Glutamatergic neuron (in vitro differentiated cells): ENCODE measurements at places on chromosomes 7 and 10. TPM values are rescaled to one million over a fixed set of nuclear protein-coding genes. Genes with fewer than 3 reads are reported as not detected.
A peak's percentile ranks its signal among the peaks of the same experiment; 100 is the strongest.

HOXA7 gene
- not detected for total RNA-seq

COL26A1 gene
- total RNA-seq: 66.2 TPM

ZKSCAN5 gene
- 18.7 TPM for total RNA-seq

GPR37 gene
- total RNA-seq: 6.3 TPM

LRRD1 gene
- 0.15 TPM for total RNA-seq

PRR15 gene
- not detected for total RNA-seq

DRGX gene
- 65.2 TPM for total RNA-seq

SYT15 gene
- total RNA-seq: 2.5 TPM

CHST15 gene
- total RNA-seq: 2.4 TPM

IRF5 gene
- total RNA-seq: not detected

AKR1C4 gene
- total RNA-seq: not detected

FAM107B gene
- total RNA-seq: 88.6 TPM

HOXA3 gene
- total RNA-seq: not detected

DNA sequence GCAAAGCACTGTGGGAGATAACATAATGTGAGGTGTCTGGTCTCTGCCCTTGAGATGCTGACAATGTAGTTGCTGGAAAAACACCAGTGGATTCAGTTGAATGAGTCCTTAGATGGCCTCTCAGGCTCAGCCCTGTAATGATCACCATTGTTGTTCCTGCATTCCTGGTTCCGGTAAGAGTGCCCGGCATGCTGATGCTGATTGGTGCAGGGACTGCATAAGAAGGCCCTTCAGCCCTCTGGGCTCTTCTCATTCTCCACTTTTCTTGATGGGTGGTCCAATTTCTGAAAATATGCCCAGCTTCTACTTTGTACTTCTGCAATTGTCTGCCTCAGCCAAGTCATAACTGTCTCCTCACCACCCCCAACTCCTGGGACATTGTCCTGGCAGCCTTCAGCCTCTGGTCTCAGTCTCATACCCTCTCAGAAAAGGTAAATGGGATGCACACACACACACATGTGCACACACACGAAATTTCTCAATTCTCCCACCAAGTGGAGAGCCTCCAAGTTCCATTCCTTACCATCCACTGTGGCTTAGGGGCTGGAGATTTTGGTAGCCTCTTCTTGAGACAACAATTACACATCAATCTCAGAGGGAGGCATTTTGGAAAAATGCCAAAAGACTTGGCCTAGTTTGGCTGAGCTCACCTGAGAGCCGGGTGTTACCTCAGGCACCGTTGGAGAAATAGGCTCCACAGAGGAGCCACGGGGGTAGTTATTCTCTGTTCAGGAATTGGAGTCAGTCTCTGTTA, 314.9 kb downstream of the RPS24 start:
- DNase-seq: no peak
- peaks cover 6% of the 10 kb centered on the region for H3K36me3 ChIP-seq
- peaks cover 2% of the 10 kb centered on the region for H3K27me3 ChIP-seq
- H3K4me1 ChIP-seq: no peaks in the 10 kb centered on the region

GRCh38 chr10:110505130-110505770, 7.5 kb downstream of the DUSP5 start:
- no peak for DNase-seq
- H3K27me3 ChIP-seq: no peaks in the 10 kb centered on the region
- H3K36me3 ChIP-seq: no peaks in the 10 kb centered on the region
- no peak overlapping the region for H3K27ac ChIP-seq
- H3K4me1 ChIP-seq: peaks cover 33% of the 10 kb centered on the region

DNA sequence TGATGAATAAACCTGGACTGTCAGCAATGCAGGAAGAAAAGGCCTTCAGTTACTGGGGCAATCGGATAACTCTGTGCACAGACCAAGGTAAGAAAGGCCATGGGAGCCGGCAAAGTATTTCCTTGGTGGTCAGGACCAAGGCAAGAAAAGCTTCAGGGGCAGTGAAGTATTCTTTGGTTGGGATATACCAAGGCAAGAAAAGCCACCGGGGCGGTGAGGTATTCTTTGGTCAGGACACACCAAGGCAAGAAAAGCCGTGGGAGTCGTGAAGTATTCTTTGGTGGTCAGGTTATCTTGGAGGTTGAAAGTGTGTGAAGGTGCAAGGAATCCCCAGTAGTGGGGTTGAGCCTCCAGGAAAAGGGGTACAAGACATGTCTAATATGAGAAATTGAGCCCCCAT, 295.0 kb upstream of the GALNT17 start:
- peaks cover 21% of the 10 kb centered on the region for H3K36me3 ChIP-seq
- H3K27ac ChIP-seq: no peak overlapping the region
- H3K4me1 ChIP-seq: no peaks in the 10 kb centered on the region
- DNase-seq: no peak

- H3K4me1 ChIP-seq: peaks cover 6% of the 10 kb centered on the region
- H3K27me3 ChIP-seq: no peaks in the 10 kb centered on the region
- H3K4me3 ChIP-seq: no peak overlapping the region
- H3K36me3 ChIP-seq: no peaks in the 10 kb centered on the region
- no peak for DNase-seq
- H3K27ac ChIP-seq: no peak overlapping the region
Observed at GRCh38 chr10:81130014-81130413, 592.3 kb downstream of the SH2D4B start.

DNA sequence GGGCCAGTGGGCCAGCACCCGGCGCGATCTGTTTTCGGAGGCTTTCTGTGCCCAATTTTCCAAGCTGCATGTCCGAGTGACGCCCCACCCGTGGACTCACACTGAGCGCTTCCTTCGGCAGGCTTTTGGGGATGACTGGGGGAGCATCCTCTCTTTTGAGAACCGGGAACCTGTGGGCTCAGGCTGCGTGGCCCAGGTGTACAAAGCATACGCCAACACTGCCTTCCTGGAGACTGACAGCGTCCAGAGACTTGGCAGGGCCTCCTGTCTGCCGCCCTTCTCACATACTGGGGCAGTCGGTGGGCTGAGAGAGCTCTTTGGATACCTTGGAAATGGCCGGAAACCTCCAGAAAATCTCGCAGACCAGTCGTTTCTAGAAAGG, 1.0 kb downstream of the ADCK2 start:
- peaks cover 5% of the 10 kb centered on the region for H3K4me1 ChIP-seq
- DNase-seq: no peak
- peaks cover 2% of the 10 kb centered on the region for H3K27me3 ChIP-seq
- no peak overlapping the region for H3K27ac ChIP-seq

GRCh38 chr7:150361402-150361801, 7.2 kb upstream of the REPIN1 start:
- no peaks in the 10 kb centered on the region for H3K36me3 ChIP-seq
- H3K27ac ChIP-seq: no peak overlapping the region
- peaks cover 3% of the 10 kb centered on the region for H3K27me3 ChIP-seq
- H3K4me3 ChIP-seq: no peak overlapping the region

- no peaks in the 10 kb centered on the region for H3K4me1 ChIP-seq
- no peak overlapping the region for H3K27ac ChIP-seq
- no peak for DNase-seq
Observed at GRCh38 chr10:16901106-16901505, 83.9 kb upstream of the RSU1 start.

GRCh38 chr7:148670374-148670773, 28.3 kb upstream of the CUL1 start:
- H3K4me3 ChIP-seq: no peak overlapping the region
- H3K4me1 ChIP-seq: no peaks in the 10 kb centered on the region
- DNase-seq: no peak
- peaks cover 2% of the 10 kb centered on the region for H3K27me3 ChIP-seq
- peaks cover 14% of the 10 kb centered on the region for H3K36me3 ChIP-seq

GRCh38 chr10:121696854-121697253, 98.6 kb upstream of the FGFR2 start:
- DNase-seq: peak; percentile 71
- peaks cover 5% of the 10 kb centered on the region for H3K36me3 ChIP-seq
- no peak overlapping the region for H3K27ac ChIP-seq
- no peak overlapping the region for H3K4me3 ChIP-seq
- no peaks in the 10 kb centered on the region for H3K4me1 ChIP-seq

- no peak overlapping the region for H3K27ac ChIP-seq
- H3K4me3 ChIP-seq: no peak overlapping the region
Observed at GRCh38 chr7:26369593-26369992, 77.9 kb downstream of the SNX10 start.

GRCh38 chr10:120683454-120683853, 167.7 kb upstream of the WDR11 start:
- H3K27me3 ChIP-seq: no peaks in the 10 kb centered on the region
- H3K4me1 ChIP-seq: no peaks in the 10 kb centered on the region
- no peak overlapping the region for H3K4me3 ChIP-seq
- H3K27ac ChIP-seq: no peak overlapping the region

- H3K27ac ChIP-seq: no peak overlapping the region
- H3K4me3 ChIP-seq: no peak overlapping the region
Observed at GRCh38 chr7:38932509-38933168, 23.6 kb upstream of the VPS41 start.

DNA sequence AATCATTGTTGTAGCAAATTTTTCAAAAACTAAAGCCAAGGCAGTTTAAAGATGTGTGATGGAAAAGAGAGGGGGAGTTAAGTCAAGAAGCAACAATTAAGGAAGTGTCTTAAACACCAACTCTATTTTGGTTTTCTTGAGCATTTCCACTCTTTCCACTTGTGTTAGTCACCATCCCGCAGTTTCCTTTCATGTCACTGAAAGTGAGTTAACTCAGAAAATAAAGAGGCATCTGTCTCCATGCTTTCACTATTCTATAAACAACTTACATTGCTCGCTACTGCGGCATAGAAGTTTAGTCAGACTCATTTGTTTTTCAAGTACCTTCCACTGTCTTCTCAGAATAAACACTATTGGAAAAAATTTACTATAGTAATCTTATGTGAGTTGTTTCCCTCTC, 284.9 kb upstream of the SEMA3D start:
- H3K27me3 ChIP-seq: no peaks in the 10 kb centered on the region
- H3K27ac ChIP-seq: no peak overlapping the region

- no peak overlapping the region for H3K27ac ChIP-seq
- H3K27me3 ChIP-seq: peaks cover 15% of the 10 kb centered on the region
- no peak overlapping the region for H3K4me3 ChIP-seq
- peaks cover 16% of the 10 kb centered on the region for H3K36me3 ChIP-seq
- no peaks in the 10 kb centered on the region for H3K4me1 ChIP-seq
- no peak for DNase-seq
Observed at GRCh38 chr10:132655735-132656134, 118.1 kb downstream of the INPP5A start.

DNA sequence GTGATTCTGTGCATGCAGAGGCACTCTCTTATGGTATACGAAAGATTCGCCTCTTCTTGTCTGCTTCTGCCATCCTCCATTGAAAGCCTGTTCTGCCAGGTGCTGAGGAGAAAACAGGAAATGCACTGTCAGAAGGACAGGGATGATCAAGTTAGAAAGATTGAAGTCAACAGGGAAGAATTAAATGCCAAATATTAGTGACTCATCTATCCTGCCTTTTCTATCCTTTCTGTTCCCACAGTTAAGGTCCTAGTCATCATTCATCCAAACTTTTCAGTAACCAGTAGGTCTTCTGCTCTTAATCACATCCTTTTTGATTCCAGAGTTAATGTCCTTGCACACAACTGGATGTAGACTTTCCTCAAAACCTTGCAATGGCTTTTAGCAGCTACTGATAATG, 4.8 kb upstream of the ZNF783 start:
- no peak for DNase-seq
- no peak overlapping the region for H3K27ac ChIP-seq
- H3K4me3 ChIP-seq: no peak overlapping the region
- H3K4me1 ChIP-seq: peaks cover 10% of the 10 kb centered on the region
- peaks cover 5% of the 10 kb centered on the region for H3K36me3 ChIP-seq
- H3K27me3 ChIP-seq: no peaks in the 10 kb centered on the region

DNA sequence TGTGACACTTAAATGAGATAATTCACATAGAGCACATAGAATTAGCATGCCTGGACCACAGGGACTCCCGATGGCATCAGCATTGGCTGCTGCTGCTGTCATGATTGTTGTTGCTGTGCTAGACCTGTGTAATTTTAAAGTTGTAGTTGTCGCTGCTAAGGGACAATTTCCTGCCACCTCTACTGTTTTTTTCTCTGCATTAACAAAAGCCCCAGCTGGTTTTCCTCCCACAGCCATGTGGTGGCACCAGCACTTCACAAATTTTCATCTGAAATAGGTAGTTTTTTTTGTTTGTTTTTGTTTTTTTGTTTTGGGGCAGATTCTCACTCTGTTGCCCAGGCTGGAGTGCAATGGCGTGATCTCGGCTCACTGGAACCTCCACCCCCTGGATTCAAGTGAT, 25.4 kb upstream of the PRXL2A start:
- H3K27ac ChIP-seq: no peak overlapping the region
- peaks cover 3% of the 10 kb centered on the region for H3K27me3 ChIP-seq
- DNase-seq: peak; percentile 38
- H3K4me3 ChIP-seq: no peak overlapping the region
- no peaks in the 10 kb centered on the region for H3K36me3 ChIP-seq
- H3K4me1 ChIP-seq: peaks cover 2% of the 10 kb centered on the region

DNA sequence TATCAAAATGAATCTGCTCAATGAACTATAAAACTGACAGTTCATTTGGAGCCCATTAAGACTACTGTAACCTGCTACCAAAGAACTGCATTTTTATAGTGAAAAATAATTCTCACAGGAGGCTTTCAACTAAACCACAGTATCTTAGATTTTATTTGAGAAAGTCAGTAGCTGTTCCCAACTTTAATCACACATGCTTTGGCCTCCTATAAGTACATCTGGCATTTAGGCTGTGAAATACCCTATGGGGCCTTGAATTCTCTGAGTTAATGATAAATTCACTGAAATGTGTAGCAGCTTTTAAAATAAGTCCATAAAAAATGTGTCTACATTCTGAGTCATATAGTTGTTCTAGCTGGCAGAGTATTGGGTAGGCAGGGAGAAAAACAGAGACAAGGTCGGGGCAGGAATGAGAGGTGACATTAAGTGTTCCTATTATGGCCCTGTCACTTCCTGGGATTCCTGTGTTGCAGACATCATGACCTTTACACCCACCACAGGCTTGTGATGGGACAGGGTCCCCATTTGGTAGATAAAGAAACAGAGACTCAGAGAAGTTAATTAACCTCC, 588.8 kb downstream of the REEP3 start:
- no peaks in the 10 kb centered on the region for H3K27me3 ChIP-seq
- H3K4me3 ChIP-seq: no peak overlapping the region
- H3K27ac ChIP-seq: no peak overlapping the region
- DNase-seq: no peak

- no peaks in the 10 kb centered on the region for H3K36me3 ChIP-seq
- DNase-seq: no peak
- no peak overlapping the region for H3K4me3 ChIP-seq
- H3K27ac ChIP-seq: no peak overlapping the region
Observed at GRCh38 chr10:70320751-70321150, 36.9 kb upstream of the NPFFR1 start.

DNA sequence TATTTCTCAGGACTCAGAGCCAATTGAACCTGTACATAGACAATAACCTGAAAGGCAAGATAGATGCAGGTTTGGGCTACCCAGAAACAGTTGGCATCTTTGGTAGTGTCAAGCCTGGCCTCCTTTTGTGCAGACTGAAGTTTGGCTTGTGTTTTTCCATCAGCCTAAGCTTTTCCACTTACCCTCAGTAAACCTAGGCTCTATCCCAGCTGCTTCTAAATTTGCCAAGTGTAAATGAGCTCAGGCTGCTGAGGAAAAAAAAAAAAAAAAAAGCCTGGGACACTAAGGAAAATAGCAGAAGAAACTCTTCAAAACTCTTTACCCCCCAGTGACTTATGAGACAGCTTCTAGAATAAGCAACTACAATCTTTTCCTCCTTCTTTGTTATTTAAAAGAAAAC, 316.3 kb upstream of the SORCS1 start:
- no peaks in the 10 kb centered on the region for H3K27me3 ChIP-seq
- H3K27ac ChIP-seq: no peak overlapping the region
- no peaks in the 10 kb centered on the region for H3K4me1 ChIP-seq
- DNase-seq: no peak
